Stimulated activated CD8-positive, alpha-beta memory T cell treated with anti-CD3 and anti-CD28 coated beads, Interleukin-2, amount 100 ng/mL, for 1 hour (primary cell): ENCODE measurements at places on chromosomes 1 and 21.
A peak's percentile ranks its signal among the peaks of the same experiment; 100 is the strongest.

DNA sequence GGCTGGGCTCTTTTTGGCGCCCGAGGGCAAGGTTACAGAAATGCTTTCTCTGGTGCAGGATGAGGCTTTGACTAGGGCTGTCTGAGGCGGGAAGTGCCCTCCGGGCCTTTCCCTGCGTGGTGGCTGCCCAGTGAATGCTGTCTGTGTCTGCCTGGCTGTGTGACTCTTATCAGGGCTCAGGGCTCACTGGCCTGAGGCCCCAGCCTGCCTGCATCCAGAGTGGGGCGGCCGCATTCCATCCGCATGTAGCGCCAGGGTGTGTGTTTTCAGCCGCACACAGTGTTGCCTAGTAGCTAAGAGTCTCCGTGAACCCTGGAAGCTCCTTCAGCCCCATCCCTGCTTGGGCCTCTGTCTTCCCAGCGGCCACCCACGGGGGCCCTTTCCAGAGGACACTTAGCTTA is 59.1 kb downstream of the FAAP20 start:
- DNase-seq = no peak

DNA sequence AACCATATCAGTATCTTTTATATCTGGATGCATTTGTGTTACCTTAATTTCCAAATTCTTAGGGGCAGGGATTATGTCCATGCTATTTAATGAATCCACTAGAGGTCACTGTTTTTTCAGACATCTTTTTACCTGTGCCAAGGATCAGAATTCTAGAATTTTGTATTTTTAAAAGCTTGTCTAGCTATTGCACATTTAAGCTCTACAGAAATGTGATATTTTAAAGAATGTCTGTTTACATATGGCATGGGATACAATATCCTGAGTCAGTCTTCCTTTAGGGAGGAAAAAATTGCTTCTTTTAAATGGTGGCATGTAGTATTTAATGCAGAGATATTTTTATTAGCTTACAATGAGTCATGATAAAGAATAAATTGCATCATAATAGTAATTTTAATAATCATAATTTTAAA is 11.3 kb downstream of the RPAP2 start:
- DNase-seq = no peak

- DNase-seq = peak; percentile 55
Measured at GRCh38 chr1:205977402-205978014, 25.7 kb downstream of the RAB7B start.

GRCh38 chr21:40623528-40623927 is 223.4 kb downstream of the DSCAM start:
- no peak for DNase-seq

DNA sequence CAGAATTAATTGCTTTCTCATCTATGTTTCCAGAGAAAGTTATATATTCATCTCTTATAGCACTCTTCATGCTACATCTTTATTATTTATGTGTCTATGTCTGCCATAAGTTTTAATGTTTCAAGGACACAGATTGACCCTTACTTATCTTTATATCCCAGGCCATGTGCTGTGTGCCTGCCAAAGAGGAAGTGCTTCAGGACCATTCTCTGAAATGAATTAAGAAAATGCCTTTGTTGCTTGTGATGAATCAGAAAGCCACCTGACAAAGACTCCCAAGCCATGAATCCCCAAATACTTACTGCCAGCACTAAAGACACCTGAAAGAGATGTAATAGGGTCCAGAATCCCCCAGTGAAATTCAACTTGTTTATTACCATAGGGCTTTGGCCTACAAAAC is 342.1 kb upstream of the C1orf87 start:
- no peak for DNase-seq

- DNase-seq = no peak
Measured at GRCh38 chr1:32007591-32007940, 6.1 kb upstream of the KHDRBS1 start.

- no peak for DNase-seq
Measured at GRCh38 chr1:119590393-119590792, 57.7 kb downstream of the ZNF697 start.
